ENCODE measurements at places on chromosomes 6 and 20.
A peak's percentile ranks its signal among the peaks of the same experiment; 100 is the strongest.

- DNase-seq: no peak
Measured at GRCh38 chr6:31879143-31879542, 346 bp upstream of the SLC44A4 start.

DNA sequence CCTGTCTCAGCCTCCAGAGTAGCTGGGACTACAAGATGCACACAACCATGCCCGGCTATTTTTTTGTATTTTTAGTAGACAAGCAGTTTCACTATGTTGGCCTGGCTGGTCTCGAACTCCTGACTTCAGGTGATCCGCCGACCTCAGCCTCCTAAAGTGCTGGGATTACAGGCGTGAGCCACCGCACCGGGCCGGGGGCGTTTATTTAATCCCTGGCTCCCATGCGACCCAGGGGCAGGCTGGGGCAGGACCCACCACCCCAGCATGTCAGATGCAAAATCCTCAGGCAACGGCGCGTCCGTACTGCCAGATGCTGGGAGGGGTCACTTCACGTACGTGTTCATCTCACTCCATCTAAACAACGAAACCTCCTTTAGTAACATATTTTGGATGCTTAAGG is 518.7 kb upstream of the NOX3 start:
- DNase-seq: no peak

- peak; percentile 51 for DNase-seq
Measured at GRCh38 chr20:39264506-39265172, 302.5 kb downstream of the DHX35 start.

GRCh38 chr6:55833284-55833683 is 42.1 kb downstream of the BMP5 start:
- no peak for DNase-seq

DNA sequence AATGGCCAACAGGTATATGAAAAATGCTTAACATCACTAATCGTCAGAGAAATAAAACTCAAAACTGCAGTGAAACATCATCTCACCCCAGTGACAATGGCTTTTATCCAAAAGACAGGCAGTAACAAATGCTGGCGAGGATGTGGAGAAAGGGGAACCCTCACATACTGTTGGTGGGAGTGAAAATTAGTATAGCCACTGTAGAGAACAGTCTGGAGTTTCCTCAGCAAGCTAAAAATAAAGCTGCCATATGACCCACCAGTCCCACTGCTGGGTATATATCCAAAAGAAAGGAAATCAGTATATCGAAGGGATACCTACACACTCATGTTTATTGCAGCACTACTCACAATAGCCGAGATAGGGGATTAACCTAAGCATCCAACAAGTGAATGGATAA is 23.4 kb upstream of the INSM1 start:
- peak; percentile 46 for DNase-seq

DNA sequence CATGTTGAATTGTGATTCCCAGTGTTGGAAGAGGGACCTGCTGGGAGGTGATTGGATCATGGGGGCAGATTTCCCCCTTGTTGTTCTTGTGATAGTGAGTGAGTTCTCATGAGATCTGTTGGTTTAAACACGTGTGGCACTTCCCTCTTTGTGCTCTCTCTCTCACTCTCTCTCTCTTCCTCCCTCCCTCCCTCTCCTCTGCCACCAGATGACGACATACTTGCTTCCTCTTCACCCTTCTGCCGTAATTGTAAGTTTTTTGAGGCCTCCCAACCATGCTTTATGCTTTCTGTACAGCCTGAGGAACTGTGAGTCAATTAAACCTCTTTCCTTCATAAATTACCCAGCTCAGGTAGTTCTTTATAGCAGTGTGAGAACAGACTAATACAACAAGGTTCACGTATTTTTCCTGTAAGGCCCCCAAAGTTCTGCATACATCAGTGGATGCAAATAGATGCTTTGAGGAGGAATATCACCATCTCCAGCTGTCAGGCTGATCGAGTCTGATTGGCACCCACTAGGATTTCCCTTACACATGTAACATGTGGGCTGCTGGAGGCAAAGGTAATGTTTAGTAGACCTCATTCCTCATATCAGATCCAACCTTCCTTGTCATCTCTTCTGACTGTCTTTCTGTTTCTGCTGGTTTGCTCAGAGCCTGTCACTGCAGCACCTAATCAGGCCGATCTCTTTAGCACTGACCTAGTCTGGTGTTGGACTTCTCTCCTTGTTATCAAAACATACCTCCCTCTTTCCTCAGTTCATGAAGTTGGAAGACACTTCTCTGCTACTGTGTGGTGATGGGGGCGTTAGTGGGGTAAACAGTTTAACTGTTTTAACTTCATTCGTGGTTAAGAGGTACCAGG is 54.3 kb upstream of the BACH2 start:
- DNase-seq: peak; percentile 79

- DNase-seq: no peak
Measured at GRCh38 chr6:130296854-130297253, 69.0 kb upstream of the TMEM200A start.

DNA sequence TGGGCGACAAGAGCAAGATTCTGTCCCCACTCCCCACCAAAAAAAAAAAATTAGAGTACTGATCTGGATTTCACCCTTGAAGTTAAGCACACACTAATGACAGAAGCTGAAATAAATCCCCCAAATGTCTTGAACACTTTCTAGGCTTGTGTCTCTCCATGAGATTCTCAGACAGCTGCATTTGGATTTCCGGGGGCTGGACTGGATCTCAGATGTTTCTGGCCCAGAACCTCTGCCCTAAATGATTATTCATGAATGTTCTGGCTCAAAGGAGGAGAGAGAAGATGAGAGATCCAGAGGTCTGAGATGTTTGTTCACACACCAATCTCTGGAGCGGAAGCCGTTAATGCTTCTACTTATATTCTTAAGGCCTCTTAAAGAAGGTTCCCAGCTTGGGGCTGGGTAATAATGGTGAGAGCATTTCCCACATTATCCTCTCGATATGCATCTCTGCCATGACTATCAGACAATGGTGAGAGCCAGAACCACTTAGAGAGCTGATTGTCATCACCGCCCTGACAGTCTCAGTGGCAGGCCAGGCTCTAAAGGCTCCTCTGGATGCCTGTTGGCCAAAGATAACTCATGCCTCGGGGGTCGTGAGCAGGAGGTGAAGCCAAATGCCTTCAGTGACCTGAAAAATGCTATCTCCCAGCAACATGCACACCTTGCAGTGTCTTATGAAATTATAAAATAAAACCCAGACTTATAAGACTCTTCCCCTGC is 127.9 kb upstream of the AGPAT4 start:
- no peak for DNase-seq

DNA sequence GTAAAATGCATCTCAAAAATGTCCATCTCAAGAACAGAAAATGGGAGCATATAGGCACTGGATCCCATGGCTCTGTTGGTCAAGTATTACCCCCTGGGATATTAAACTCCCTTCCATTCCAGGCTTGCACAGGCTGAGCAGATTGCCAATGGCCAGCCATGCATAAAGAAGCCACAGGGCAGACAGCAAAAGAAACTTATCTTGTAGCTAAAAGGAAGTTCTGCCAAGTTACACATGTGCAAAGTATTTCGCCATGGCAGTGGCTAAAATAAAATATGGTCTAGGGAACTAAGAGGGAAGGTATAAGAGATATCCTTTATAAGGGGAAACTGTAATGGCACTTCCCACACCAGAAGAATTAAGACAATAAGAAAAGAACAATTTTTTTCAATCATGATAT is 415.6 kb upstream of the BTBD3 start:
- no peak for DNase-seq

GRCh38 chr6:15754035-15754705 is 91.3 kb upstream of the DTNBP1 start:
- DNase-seq: no peak

- DNase-seq: no peak
Measured at GRCh38 chr6:39366931-39367618, 44.6 kb upstream of the KCNK16 start.

DNA sequence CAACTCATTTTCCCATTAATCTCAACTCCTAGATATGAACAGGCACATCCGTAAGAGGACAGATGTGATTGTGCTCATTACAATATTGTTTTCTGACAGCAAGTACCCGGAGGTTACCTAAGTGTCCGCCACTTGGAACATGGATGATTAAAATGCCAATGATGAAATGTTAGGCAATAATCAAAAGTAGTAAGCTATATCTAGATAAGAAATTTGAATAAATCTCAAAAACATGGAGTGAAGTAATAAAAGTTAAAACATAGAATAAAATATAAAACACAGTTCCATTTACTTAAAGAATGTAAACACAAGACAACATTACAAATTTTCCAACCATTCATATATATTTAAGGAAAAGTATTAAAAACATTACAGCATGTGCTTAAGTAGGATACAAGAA is 59.2 kb upstream of the LY86 start:
- DNase-seq: no peak

DNA sequence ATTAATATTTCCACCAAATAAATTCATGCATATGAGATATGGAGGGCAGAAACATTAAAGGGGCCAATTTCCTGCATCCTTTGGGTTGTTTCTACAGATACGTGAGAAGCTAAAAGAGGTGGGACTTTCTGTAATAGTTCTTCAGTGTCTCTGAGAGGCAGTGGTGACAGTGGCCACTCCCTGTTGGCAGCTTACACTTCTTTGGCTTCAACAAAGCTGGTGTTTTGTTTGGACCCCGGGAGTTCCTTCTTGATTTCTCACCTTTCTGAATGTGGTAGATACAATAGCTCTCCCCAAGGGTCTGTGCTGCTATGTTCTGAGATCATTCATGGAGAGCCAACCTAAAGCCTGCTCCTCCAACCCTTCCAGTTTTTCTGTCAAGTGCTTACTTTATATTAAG is 7.8 kb downstream of the PLCB1 start:
- no peak for DNase-seq

- DNase-seq: no peak
Measured at GRCh38 chr20:8077137-8077466, 55.0 kb upstream of the PLCB1 start.

DNA sequence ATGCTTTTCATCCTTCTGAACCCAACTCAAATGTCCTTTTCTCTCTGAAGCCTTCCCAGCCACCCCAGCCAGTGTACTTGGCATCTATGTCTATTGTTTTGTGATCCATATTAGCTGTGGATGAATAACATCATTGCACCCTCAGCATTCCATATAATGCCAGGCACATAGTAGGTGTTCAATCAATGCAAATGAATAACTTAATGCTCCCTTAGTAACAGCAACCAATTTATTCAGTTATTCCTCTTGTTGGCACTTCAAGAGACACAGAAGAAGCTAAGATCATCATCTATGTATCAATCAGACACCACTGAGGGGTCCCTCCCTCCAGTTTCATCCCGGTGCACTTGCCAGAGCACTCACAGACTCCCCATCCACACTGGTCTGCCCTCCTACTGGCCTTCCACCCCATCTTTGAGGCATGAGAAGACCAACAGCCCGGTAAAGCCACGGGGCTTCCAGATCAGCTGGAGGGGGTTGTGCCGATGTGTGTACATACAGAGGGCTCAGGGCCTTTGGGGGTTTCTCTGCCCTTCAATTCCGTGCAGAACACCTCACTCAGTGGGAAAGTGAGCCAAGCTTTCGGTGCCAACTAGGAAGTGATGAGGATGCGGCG is 2.4 kb upstream of the TAF8 start:
- no peak for DNase-seq

- DNase-seq: peak; percentile 31
Measured at GRCh38 chr6:43771858-43772680, 2.1 kb downstream of the VEGFA start.

DNA sequence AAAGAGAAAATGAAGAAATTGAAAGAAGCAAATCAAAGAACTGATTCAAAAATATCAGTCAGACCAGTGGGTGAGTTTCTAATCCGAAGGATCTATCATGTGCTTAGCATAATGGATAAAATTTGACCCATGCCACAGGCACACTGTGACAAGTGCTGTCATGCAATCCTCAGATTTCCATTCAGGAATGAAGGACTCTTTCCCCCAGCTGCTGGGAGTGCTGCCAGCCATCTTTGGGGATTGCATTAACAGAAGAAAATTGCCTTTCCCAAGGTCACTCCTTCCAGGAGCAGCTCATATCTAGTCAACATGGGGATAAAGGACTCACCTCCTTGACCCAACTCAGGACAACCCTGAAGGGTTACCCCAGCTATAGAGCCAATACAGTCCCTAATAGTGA is 316.7 kb upstream of the TBX18 start:
- DNase-seq: no peak

GRCh38 chr6:70479236-70479635 is 65.9 kb downstream of the FAM135A start:
- no peak for DNase-seq

DNA sequence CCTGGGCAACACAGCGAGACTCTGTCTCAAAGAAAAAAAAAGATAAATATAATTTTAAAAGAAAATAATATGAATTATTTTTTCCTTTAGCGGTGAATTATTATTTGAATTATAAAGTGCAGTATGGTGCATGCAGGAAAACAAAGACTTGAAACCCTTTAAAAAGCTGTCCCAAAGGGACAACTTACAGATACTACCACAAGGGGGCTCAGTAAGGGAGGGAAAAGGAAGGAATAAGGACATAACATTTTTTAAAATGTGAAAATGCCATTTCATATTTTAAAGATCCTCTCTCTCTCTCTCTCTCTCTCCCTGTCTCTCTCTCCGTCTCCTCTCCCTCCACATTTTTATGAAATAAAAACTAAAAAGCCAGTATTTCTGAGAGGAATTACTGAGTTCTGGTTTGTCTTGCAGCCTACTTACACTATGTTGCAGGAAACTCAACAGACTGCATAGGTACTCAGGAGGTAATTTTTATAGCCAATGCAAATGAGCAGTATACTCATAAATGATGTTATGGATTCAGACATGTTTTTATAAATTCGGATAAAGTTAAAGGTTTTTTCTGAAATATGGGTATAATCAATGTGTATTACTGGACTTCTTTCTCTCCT is 455.0 kb upstream of the GJE1 start:
- DNase-seq: peak; percentile 2

- no peak for DNase-seq
Measured at GRCh38 chr6:6545616-6546317, 42.8 kb upstream of the LY86 start.

DNA sequence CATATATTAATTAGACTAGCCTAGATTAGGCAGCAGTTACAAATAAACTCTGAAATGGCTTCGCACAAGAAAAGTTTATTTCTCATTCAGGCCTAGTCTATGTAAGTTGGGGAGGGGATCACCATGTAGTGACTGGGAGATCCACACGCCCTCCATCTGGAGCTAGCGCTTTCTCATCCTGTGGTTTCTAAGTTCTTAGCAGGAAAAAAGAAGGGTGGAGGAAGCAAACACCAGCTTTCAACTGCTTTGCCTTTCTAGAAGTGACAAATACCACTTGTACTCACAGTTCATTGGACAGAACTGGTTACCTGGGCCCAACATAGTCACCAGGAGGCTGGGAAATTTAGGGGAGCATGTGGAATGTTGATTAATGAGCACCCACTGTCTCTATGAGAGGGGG is 46.6 kb downstream of the NDUFAF5 start:
- DNase-seq: no peak

DNA sequence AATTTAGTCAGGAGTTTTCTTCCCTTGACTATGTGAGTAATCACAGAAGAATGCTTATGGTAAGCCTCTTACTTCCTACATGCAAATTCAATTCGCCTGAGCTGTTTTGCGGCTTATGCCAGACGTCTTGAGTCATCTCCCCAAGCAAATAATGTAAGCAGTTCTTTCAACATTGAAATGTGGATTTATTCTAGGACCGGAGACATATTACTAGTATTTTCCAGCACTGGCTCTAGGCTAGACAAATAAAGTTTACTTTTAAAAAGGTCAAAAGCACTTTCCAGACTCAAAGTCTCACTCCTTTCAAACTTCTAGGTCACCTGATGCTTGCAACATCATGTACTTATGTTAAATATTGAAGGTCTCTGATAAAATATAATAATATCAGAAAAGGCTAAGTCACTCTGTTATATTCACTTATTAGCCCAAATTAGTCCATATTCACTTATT is 38.1 kb upstream of the NOX3 start:
- no peak for DNase-seq

- DNase-seq: no peak
Measured at GRCh38 chr20:57865266-57865665, 155.5 kb upstream of the PMEPA1 start.

Data from inflammatory macrophage treated with lipopolysaccharide for 1 hour (primary cell).